Stimulated activated CD4-positive, alpha-beta T cell treated with anti-CD3 and anti-CD28 coated beads, Interleukin-2, amount 100 ng/mL, for 48 hours (primary cell): ENCODE measurements at places on chromosomes 1 and 21.

GRCh38 chr1:243268751-243269460 lies 13.1 kb downstream of the SDCCAG8 start:
- DNase-seq: no peak

- no peak for DNase-seq
Measured at GRCh38 chr21:43972850-43973633, 39.1 kb upstream of the TRAPPC10 start.

DNA sequence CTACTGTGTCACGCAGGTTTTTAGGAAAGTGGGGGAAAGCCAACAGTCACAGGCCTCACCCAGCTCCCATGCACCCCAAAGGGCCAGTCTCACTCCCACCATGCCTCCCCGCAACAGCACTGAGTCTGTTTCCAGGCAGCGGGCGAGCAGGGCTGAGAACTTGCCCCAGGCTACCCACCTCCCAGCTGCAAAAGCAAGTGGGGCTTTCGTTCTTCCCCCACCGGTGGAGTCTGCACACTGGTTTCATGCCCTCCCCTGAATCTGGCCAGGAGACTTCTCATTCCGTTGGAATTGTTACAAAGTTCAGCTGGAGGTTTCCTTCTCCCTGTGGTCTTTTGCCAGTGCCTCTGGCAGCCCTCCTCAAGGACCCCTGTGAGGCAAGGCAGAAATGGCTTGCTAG lies 53.6 kb upstream of the KCNJ15 start:
- no peak for DNase-seq

- no peak for DNase-seq
Measured at GRCh38 chr1:43622901-43623780, 26.8 kb upstream of the KDM4A start.

DNA sequence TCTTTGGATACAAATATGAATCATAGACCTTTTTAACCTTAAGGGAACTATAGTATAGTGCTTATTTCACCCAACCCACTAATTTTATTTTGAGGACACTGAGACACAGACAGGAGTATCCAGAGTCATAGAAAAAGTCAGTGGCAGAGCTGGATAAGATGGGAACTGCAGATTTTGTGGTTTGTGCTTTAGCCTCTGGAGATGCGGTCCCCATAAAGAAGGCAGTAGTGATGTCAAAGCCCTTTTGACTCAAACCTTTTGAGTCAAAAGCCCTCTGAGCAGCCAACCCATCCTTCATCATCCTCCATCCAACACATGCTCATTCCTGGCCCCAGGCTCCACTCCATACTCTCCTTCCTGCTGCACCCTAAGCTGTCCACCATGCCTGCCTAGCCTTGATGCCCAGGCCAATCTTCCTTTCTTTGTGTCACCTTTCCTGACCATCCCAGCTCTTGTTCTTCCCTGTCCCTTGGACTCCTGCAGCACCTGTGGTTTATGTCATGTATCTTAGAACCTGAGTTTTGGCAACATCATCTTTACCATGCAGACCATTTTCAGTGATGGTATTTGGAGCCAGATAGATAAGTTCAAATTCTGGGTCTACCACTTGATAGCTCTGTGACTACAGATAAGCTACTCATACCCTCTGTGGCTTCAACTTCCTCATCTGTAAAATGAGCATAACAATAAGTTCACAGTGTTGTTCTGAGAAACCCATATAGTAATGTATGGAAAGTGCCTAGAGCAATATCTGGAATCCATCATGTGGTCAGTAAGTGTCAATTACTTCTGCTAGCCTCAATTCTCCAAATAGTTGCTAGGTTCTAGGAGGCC lies 20.1 kb downstream of the SLAMF1 start:
- DNase-seq: no peak

DNA sequence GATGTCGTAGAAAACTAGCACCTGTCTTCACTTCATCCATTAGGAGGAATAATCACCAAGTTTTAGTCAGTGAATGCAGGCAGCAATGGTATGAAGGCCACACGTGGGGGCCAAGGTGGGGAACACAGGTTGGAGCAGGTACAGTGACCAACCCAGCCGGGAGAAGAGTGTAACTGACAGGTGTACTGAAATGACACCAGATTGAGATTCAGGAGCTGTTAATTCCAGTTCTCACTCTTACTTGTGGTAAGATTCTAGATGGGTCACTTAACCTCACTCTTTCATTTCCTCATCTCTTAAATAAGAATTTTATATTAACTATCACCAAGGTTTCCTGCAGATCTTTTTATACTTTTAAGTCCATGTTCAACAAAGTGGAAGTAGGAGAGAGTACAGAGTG lies 206.2 kb upstream of the PTBP2 start:
- no peak for DNase-seq

GRCh38 chr1:201898240-201898894 lies 9.7 kb downstream of the SHISA4 start:
- DNase-seq: no peak

DNA sequence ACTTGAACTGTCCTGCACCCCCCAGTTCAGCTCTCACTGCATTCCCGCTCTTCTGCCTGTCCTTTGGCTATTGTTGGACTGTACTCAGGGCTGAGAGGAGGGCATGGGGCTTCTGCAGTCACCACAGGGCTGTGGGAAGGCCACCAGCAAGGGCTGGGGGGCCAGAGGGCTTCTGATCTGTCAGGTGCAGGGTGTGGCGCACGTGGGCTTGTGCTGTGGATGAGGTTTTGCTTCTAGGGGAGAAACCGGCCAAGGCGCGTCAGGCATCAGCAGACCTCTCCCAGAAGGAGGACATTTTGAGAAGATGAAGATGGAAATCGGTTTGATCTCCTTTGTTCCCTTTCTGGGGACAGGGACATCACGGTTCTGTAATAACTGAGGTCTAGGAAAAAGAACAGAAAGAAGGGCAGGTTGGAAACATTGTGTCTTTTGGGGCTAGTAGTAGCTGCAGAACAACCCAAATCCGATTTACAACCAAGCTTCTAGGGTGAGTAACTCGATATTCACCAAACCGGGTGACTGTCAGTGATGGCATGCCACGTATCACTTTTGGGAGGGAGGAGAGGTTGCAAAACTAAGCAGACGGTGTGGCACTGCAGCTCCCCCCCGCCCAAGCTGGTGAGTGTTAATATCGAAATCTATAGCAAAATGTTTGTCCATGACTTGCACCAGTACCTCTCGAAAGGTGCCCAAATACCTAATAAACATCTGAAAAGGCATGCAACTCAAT lies 40.9 kb downstream of the AGPAT3 start:
- DNase-seq: no peak

DNA sequence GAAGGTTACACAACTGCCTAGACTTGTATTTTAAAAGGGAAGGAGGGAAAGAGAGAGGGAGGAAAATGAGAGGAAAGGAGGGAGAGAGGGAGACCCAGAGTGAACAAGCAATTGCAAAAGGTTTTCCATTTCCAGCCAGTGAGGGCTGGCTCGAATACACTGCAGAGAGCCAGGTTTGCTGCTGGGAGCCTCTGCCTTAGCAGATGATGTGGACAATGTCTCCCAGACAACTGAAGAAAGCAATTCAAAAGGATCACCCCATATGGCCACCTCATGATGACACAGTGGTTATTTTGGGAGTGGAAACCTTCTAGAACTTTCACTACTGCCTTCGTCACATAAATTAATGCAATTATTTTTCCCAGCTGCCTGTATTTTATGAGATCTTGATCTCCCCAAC lies 86.4 kb downstream of the BCAR3 start:
- no peak for DNase-seq

- DNase-seq: no peak
Measured at GRCh38 chr1:88052167-88052566, 631.9 kb upstream of the PKN2 start.

- DNase-seq: no peak
Measured at GRCh38 chr1:203252678-203253077, 23.2 kb upstream of the CHIT1 start.

- DNase-seq: no peak
Measured at GRCh38 chr1:121417325-121417923, 232.6 kb downstream of the SRGAP2C start.

GRCh38 chr1:47323599-47324031 lies 9.7 kb upstream of the STIL start:
- no peak for DNase-seq
